ENCODE measurements at places on chromosomes 11 and 22.

- no peak for ATAC-seq
Measured at GRCh38 chr22:42993651-42994275, 21.2 kb downstream of the PACSIN2 start.

DNA sequence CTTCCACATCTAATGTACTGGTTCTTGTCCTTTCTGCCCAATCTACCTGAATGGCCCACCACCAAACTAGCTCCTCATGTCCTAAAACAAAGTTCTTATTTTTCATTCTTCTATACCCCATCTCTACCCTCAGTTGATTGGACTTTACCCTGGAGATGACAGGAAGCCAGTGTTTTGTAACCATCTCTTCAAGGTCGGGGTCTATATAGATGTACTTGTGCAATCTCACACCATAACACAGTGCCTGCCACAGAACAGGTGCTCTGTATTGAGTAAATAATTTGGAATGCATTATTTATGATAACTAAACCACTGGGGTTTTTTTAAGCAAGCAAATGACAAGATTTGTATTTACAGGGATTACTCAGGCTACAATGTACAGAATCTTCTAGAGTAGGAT lies 76.7 kb upstream of the FAM181B start:
- ATAC-seq = no peak

GRCh38 chr11:5289696-5290095 lies 12.1 kb downstream of the OR51B4 start:
- no peak for ATAC-seq

GRCh38 chr11:32297611-32298011 lies 137.7 kb downstream of the WT1 start:
- ATAC-seq = no peak

DNA sequence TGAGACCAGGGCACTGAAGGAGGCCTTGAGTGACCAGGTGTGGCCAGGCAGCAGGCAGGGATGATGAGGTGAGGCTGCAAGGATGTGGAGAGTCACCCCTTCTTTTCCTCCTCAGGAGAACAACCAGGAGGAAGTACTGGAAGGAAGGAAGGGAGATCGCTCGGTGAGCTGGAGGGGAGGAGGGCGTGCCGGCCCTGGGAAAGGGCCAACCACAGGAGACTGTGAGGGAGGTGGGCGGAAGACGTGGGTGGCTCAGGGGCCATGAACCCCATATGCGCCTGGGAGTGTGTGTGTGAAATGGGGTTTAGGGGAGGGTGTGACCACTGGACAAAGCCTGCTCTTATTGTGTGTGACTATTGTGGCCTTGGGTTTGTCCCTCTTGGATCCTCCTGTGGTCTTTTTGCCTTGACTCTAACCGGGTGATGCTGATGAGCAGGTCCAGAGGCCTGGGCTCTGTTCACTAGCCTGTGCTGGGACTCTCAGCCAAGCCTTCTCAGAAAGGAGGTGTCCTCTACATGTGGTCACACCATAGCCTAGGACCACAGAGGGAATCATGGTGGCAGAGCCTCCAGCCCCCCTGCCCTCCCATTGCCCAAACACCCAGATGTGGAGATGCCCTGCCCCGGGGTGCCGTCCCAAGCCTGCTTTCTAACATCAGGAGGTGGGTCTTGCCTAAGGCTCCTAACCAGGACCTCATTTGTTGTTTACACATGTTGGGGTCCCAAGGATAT lies 41.3 kb upstream of the TUB start:
- ATAC-seq = no peak

GRCh38 chr22:25567251-25567675 lies 2.8 kb downstream of the GRK3 start:
- ATAC-seq = no peak

GRCh38 chr11:126405374-126405773 lies 49.9 kb downstream of the ST3GAL4 start:
- no peak for ATAC-seq

- ATAC-seq = no peak
Measured at GRCh38 chr11:66607126-66607834, 9.2 kb upstream of the RBM14 start.

GRCh38 chr11:41384329-41384728 lies 75.1 kb downstream of the LRRC4C start:
- ATAC-seq = no peak

GRCh38 chr11:134515081-134515960 lies 103.3 kb upstream of the B3GAT1 start:
- ATAC-seq = no peak

DNA sequence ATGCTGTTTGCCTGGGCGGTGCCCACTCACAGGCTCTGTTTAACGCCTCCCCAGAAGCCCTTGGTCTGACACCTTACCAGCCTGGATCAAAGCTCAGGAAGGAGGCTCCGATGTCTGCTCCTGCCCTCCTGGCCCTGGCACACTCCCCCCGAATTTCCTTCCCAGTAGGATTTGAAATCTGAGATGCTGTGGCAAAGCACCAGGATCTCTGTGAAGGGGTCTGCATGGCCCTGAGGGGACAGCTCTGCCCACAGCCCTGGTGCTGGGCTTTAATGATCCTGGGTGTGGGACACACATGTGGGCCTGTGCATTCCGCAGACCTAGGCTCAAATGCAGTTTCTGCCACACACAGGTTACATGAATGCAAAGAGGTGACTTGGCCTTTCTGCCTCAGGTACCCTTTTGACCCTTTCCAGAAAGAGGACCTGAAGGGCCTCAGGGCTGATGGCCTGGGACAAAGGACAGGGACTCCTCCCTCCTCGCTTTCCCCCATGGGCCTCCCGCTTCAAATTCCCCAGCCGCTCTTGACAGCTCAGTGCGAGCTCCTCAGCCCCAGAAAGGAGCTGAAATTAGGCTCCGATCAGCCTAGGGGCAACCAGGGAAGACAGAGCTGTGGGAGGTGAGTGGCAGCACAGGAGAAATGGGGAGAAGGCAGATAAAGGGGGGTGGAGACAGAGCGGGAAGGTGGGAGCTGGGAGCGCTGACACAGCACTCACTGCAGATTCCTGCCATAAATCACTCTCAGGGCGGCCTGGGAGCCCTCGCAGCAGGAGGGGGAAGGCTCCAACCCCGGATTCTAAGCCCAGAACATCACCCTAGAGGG lies 41.3 kb downstream of the TRIM29 start:
- ATAC-seq = no peak
